Aorta (tissue), 5 donors: ENCODE measurements at places on chromosomes 4 and X. TPM values are rescaled to one million over a fixed set of nuclear protein-coding genes. Genes with fewer than 3 reads are reported as not detected.

The MAGED4B gene
- 12.5 TPM for polyA plus RNA-seq

DNA sequence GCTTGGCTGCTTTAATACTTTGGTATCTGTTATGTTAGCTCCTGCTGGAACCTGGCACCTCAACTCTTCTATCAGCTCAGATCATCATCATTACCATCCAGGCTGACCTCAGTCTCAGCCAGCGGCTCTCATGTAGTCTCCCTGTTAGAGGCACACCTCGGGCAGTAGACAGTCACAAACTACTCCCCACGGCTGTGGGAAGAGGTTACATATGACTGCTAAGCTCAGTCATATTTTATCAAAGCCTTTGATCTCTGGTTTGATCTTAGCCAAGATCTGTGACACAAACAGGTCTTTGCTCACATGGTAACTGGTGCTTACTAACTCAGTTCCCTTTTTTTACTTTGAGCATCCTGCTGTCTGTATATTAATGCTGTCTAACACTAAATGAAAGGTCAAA, 384.9 kb downstream of the CENPC start:
- DNase-seq = no peak

GRCh38 chr4:5913454-5913853, 20.6 kb upstream of the CRMP1 start:
- no peak for DNase-seq

DNA sequence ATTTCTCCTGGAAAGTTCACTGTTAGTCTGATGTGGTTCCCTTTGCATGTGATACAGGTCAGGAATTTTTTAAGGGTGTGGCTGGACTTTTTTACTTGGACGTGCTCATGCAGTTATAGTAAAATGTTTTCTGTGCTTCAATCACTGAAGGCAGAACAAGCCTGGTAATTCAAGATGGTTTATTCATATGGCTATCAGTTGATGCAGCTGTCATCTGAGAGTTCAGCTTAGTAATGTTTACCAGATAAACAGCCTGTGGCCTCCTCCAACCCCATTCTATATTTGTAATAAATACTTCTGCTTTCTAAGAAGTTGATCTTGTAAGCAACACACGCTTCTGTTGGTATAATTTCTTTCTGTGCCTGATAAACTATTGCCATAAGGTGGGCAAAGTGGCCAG, 2105.9 kb downstream of the ARAP2 start:
- DNase-seq = no peak

DNA sequence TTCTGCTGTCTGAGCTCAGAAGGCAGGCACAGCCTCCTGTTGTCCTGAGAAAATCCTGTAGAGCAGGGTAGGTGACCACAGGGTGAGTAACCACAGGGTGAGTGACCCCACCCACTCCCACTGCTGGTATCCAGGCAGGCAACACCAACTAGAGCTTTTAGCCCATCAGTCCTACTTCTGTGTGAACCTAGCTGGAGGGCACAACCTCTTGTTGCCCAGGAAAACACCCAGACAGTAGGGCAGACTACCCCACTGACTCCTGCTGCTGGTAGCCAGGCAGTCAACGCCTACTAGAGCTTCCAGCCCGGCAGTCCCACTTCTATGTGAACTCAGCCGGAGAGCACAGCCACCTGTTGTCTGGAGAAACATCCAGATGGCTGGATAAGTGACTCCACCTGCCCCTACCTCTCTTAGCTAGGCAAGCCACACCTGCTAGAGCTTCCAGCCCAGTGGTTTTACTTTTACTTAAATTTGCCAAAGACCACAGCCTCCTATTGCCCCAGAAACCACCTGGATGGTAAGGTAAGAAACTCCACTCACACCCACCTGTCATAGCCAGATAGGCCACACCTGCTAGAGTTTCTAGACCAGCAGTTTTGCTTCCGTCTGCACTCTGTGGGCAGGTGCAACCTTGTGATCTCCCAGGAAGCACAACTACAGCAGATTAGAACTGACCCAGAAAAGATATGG, 371.6 kb downstream of the INPP4B start:
- no peak for DNase-seq
